ENCODE measurements at places on chromosomes 6 and 20.

DNA sequence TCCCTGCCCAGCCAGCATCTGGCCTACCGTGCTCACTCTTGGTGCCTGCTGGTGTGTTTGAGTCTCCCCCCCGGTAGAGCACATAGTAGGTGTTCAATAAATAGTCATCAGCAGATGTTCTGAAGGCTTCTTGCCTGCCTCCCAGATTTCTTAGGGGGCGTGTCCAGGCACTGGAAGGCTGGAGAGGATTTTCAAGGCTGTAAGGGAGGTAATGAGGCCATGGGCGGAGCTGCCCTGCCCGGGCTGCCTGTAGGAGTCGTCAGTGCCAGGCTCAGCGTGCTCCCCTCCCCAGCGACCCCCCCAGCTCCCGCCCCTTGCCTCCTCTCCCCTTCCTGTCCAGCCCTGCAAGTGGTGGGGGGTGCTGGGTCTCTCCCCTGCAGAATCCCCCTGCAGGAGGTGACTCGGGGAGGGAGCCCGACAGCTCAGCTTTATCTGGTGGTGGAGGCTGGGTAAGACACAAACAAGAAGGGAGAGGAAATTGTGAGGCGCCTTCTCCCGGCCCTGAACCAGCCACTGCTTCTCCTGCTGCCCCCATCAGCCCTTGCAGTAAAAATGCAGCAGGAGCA is 55.9 kb downstream of the BCAS4 start:
- DNase-seq, result no peak

DNA sequence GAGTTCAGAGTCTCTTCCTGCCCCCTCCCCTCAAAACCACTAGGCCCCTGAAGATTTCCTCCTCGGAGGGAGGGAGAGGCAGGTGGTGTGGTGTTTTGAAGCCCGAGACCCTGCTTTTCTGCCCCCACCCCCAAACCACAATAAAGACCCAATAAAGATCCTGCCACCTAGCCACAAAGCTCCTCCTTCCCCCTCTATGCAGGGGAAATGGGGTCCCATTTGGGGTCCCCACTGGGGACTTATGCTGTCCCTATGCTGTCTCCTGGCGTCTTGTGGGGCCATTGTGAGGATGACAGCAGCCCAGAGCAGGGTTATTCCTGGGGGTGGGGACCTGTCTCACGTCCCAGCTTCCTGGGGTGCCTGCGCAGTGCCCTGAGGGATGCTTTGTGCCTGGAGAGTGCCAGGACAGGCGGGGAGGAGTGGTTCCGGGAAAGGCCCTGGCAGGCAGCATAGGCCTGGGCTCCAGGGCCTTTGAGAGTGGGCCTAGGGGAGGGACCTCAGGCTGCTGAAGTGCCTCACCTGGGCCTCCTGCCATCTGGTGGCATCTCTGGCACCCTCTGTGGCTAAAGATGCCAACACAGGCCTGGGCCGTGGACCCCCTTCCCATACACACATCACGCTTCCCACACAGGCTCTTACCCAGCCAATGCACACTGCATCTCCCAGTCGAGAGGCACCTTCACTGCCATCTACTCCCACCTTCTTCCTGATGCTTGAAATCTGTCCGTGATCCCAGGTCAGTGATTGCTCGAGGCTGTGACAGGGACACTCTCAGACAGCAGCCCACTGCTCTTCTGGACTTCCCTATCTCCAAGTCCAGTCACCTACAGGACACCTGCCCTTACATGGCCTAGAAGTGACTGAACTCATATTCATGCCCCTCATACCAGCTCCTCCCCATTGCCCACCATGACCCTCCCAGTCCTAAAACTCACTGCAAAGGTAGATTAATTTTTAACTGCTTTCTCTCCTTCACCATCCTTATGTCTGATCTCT is 7.9 kb upstream of the ARMC12 start:
- peak; percentile 53 for DNase-seq

DNA sequence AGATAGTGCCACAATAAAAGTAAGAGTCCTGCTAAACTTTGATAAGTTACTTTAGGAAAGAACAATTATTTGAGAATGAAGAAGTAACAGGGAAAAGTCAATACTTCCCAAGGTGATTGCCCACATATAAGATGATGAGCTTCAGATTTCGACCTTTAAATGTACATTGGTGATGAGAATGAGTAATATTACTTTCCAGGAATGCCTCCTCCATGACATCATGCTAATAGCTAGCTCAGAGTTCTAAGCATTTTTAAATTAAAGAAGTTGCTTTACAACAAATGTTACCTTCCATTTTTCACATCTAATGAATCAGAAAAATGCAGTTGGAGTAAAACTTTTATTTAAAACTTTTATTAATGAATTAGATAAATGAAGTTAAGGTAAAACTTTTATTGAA is 22.5 kb upstream of the OPN5 start:
- no peak for DNase-seq

- DNase-seq, result no peak
Observed at GRCh38 chr6:82364087-82365015, 734 bp downstream of the TPBG start.

DNA sequence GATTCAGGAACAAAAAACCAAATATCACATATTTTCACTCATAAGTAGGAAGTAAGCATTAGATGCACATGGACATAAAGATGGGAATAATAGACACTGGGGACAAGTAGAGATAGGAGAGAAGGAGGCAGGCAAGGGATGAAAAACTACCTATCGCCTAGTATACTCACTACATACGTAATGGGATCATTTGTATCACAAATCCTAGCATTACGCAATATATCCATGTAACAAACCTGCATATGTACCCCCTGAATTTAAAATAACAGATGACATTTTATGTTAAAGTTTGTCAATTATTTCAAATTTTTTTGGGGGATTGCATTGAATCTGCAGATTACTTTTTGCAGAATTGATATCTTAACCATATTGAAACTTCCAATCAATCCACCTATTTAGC is 660.5 kb upstream of the MAN1A1 start:
- no peak for DNase-seq

GRCh38 chr20:2509794-2510193 is 1.1 kb upstream of the ZNF343 start:
- DNase-seq, result no peak

DNA sequence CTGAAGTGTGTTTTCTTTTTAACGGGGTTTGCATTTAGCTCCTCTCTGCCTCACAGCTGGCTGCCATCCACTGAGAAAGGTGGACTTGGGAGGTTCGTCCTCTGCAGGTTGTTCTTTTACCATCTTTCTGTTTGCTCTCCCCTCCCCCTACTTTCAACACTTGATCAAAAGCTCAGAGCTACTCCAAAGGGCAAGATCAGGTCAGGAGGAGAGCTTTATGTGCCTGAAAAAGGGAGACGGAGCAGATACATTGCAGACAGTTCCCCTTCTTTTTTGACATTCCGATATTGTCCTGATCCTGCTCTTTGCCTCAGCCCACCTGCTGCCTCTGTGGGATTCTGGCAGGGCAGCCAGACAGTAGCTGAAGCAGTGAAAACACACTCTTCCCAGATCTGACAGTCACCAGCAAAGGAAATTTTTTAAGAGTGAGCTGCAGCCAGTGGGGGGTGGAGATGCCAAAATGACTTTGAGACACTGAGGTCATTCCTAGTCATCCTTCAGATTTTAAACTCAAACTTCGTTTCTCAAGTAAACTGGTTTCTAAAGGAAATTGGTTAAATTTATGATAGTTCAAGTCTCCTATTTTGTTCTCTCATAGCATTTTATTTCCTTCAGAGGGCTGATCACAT is 26.5 kb downstream of the SMLR1 start:
- DNase-seq, result no peak

- DNase-seq, result no peak
Observed at GRCh38 chr6:41939176-41939847, 2.3 kb downstream of the CCND3 start.

DNA sequence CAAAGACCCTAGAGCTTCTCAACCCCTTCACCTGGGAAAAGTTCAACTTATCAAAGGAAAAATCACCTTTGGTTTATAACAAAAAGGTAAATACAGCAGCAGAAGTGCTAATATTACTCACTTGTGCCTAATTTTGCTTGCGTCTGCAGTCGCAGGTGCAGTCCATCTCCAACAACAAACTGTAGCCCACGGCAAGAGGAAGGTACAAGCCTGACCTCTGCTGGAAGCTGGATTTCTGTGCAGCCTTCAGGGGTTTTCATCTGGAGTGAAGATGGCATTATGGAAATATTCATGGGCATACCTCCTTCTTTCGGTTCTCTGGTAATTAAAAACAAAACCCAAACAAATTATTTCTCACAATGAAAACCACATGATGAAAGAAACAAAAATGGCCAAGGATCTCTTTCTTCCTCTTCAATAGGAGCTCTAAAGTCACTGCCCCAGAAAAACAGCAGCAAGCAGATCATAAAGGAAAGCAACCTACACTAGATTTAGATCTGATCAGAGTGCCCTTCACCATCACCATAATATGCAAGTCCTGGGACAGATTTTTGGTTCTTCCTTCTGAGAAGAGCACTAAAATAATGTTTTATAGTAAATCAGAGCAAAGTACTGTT is 7.8 kb downstream of the UBE3D start:
- peak; percentile 38 for DNase-seq

- peak; percentile 72 for DNase-seq
Observed at GRCh38 chr6:35552285-35552917, 39.7 kb upstream of the TULP1 start.

GRCh38 chr6:24935366-24936152 is at the start of gene RIPOR2:
Gene RIPOR2 (minus strand): TSS chr6:24935960. CDS start chr6:24935898, 62 bp downstream.
- peak; percentile 80 for DNase-seq

- no peak for DNase-seq
Observed at GRCh38 chr6:14322841-14323240, 205.3 kb downstream of the CD83 start.

DNA sequence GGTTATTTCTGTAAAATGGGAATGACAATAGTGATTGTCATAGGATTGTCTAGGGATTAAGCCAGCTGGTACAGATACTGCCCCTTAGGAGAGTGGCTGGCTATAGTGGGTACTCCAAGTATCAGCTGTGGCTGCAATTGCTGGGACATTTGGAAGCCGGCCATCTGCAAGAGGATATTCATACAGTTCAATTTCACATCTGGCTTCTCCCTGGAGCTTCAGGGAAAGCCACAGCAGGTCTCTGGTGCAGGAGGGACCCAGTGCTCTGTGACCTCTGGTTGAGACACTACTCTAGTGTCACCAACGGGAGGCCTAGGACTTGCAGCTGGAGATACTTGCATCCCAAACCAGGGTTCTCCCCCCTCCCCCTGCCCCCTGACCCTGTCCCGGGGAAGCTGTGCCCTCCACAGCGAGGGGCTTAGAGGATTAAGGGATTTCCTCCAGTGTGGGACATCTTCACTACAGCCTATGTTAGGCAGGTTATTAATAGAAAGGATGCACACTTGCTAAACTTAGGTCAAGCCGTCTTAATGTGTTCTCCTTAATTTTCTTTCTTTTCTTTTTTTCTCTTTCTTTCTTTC is 2.7 kb downstream of the SLC2A10 start:
- DNase-seq, result no peak

DNA sequence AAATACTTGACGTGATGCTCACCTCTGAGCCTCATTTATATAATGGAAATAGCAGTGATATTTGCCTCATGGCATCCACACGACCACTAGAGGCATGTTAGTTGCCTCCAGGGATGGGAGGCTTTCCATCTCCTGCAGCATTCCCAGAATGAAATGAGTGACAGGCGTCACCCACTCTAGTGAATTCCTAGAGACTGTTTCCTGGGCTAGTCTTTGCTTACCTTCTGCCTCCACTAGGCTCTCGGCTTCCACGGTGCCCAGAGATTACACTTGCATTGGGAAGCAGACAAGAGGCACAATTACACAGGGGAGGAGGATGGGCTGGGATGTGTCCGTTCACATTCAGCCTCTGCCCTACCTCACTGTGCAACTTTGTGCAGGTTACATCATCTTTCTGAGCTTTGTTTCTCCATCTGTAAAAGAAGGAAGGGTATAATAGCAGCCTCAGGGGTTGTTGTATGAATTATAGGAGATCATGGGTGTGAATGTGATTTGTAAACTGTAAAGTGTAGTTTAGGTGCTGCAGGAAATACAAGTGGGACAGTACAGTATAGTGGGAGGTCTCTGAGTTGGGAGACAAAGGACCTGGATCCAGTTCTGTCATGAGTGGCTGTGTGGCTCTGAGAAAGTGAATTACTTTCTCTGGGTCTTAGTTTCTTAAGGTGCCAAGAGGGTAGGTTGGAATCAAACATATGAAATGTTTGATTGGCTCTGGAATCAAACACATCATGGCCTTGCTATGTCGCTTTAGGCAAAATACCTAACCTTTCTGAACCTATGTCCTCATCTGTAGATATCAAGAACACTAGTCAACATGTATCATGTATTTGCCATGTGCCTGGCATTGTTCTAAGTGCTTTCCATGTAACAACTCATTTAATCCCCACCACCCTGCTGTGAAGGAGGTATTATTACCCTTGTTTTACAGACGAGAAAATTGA is 3.6 kb upstream of the VSTM2L start:
- DNase-seq, result no peak

DNA sequence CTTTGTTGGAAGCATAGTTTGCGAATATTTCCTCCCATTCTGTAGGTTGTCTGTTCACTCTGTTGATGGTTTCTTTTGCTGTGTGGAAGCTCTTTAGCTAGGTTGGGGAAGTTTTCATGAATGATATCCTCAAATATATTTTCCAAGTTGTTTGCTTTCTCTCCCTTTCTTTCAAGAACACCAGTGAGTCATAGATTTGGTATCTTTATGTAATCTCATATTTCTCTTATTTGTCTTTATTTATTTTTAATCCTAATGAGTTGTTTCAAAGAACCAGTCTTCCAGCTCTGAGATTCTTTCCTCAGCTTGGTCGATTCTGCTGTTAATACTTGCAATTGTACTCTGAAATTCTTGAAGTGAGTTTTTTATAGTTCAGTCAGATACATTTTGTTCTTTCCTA is 628.0 kb upstream of the ID4 start:
- no peak for DNase-seq

GRCh38 chr6:37584654-37585522 is 85.2 kb upstream of the CCDC167 start:
- no peak for DNase-seq

All from CD4-positive, alpha-beta T cell treated with Interleukin-21 for 1 hour (primary cell).